ENCODE measurements at places on chromosomes 5 and 9. TPM values are rescaled to one million over a fixed set of nuclear protein-coding genes. Genes with fewer than 3 reads are reported as not detected.

- DNase-seq = no peak
These were observed 4.7 kb upstream of the FOXB2 start for GRCh38 chr9:77014597-77015263.

The NTMT1 gene
- 31.2 TPM for total RNA-seq

The ACTL7A gene
- not detected for total RNA-seq

- no peak for DNase-seq
These were observed 316.7 kb upstream of the TLE4 start for GRCh38 chr9:79254900-79255650.

The ARID3C gene
- not detected for total RNA-seq

The ZNG1A gene
- total RNA-seq = 25.4 TPM

The PCDHGB4 gene
- total RNA-seq = 19.5 TPM

The SH3TC2 gene
- total RNA-seq = 2.5 TPM

The MLANA gene
- total RNA-seq = not detected

GRCh38 chr9:120065151-120065550, 514.8 kb downstream of the CDK5RAP2 start:
- no peak for DNase-seq

DNA sequence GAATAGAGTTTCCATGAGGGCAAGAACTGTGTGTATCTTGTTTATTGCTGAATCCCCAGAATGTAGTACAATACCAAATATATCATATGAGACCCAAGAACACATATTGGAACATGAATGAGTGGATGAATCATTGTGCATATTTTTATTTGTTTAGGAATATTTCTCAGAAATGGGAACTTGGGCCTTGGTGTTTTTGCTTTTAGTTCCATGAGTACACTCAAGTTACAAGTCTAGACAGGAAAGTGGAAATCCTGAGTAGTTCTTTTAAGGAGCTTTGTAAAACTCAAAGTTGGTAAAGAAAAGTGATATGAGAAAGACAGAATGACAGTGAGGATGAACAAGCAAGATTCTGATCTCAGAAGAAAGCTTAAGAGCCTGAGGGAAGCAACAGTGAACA, 647.0 kb downstream of the EFNA5 start:
- DNase-seq = no peak

DNA sequence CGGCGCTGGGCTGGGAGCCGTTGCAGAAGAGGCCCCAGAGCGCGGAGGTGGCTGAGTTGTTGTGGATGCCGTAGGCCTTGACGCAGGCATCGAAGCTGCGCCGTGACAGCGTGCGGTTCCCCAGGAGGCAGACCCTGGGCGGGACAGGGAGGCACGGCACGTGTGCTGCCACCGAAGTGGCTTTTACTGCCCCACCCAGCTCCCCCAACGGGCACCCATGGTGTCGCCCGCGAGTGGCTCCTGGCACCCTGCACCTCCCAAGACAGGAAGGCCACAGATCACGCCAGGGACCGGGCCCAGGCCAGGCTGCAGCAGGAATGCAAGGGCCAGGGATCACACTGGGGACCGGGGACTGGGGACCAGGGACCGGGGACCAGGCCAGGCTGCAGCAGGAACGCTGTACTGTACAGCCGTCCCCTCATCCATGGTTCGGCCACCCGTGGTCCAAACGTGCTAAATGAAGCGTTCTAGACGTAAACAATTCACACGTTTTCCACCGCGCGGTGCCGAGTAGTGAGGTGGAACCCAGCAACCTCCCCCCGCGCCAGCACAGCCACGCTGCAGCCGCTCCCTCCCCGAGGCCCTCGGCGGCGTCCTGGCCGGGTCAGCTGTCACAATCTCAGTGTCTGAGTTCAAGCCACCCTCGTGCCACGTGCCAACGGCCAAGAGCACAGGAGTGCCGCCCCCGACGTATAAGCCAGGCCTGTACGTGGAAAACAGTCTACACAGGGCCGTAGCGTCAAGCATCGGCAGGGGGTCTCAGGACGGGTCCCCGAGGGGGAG, 27.8 kb downstream of the SLC12A7 start:
- DNase-seq = no peak

DNA sequence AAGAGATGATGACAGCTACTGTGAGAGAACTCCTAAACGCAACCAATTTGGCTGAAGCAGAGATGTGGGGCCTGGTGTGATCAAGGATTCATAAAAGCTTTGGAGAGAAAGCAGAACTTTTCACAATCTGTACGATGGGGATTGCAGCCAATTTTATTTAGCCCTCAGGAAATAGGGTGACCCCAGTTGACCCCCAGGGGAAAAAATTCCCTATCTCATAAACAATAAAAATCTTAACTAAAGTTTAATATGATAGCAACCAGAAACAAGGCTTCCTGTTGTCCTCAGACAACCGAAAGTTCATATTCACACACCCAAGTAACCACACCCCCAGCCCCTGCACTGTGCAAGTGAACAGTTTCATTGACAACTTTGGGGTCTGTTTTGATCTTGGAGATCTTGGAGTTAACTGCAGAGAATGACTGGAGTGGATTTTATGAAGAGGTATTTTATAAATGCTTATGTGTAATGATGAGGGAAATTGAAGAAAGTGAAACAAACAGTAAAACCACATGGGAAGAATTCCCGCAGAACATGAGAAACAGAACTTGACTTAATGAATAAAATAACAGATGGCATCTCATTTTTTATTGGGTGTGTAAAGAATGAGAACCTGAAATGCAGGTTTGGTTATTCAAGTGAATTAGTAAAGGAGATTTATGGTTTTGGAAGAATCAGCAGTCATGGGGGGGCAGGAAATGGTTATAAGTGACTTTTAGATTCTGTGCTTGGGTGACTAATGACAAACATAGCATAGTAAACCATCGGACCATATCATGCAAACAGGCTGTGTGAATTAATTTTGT, 94.5 kb downstream of the PDE4D start:
- DNase-seq = no peak

The SPINK4 gene
- total RNA-seq = not detected

DNA sequence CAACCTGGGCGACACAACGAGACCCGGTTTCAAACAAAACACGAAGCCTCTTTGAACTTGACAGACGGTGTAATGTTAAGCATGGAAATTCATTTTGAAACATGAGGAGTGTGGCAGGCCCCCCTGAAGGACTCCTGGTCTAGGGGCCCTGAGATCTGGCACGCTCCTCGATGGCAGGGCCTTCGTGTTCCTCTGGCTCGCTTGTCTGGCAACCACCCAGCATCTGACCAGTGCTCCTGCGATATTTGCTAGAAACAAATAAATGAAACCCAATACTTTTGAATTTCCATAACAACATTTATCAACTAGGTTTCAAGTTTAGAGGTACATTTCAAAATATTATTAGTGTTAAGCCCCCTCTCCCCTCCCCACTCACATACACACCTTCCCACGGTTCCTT, 193.0 kb downstream of the ERCC6L2 start:
- no peak for DNase-seq

- DNase-seq = no peak
These were observed 1.8 kb upstream of the ACTL7B start for GRCh38 chr9:108857572-108857971.

The SHOC1 gene
- total RNA-seq = not detected

- DNase-seq = no peak
These were observed 103.6 kb downstream of the HSPA4 start for GRCh38 chr5:133155326-133155969.

DNA sequence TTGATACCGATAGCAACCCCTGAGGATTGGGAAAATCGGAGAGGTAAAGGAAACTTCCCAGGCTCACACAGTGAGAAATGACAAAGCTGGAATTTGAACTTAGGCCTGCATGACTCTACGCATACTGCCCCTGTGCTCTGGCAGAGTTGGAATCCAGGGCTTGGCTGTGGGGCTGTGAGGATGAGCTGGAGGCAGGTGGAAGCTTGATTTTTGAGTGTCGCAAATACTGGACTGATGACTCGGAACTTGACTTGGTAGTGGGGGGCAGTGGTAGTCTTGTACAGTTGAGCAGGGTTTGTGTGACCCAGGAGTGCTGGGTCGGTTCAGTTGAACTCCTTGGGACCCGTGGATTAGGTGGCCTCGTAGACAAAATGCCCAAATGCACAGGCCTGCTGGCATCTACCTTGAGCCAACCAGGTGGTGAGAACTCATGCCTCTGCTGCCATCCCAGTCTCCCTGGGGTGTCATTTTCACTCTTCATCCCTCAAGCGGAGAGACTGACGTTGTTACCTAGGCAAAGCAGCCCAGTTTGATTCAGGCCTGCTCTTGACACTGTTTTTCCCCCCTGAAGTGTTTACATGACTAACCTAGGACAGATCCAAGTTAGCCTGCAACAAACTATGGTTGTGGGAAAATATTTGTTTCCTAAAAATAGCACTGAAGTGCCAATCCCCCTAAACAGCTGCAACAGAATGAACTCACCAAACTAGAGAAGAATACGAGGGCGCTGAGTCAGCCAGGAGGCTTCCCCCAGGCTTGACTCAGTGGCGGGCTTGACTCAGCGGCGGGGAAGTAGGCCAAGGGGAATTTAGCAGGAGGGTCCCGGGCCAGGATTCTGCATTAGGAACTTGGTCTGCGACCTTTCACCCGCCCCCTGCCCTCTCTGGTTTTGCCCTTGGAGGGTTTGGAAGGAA, 45.7 kb upstream of the ORM1 start:
- no peak for DNase-seq

DNA sequence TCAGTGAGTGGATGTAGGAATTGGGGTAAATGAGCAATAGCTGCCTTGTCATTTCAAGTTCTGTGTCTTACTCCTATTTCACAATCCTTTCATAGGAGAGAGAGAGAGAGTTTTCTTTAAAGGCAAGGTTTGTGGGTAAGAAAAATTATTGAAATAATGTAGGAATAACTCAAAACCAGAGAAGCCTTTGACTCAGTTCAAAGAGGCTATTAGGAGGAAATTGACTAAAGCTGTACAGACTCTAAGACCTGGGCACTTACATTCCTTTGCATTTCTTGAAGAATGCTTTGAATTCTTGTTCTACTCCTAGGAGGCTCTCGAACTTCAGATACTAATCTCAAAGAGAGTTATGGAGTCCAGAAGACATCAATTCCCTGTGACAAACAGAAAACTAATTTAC, 257.1 kb downstream of the FBXL7 start:
- no peak for DNase-seq

The STK32A gene
- total RNA-seq = not detected

- no peak for DNase-seq
These were observed 194.9 kb upstream of the ZNF608 start for GRCh38 chr5:124941051-124942049.

DNA sequence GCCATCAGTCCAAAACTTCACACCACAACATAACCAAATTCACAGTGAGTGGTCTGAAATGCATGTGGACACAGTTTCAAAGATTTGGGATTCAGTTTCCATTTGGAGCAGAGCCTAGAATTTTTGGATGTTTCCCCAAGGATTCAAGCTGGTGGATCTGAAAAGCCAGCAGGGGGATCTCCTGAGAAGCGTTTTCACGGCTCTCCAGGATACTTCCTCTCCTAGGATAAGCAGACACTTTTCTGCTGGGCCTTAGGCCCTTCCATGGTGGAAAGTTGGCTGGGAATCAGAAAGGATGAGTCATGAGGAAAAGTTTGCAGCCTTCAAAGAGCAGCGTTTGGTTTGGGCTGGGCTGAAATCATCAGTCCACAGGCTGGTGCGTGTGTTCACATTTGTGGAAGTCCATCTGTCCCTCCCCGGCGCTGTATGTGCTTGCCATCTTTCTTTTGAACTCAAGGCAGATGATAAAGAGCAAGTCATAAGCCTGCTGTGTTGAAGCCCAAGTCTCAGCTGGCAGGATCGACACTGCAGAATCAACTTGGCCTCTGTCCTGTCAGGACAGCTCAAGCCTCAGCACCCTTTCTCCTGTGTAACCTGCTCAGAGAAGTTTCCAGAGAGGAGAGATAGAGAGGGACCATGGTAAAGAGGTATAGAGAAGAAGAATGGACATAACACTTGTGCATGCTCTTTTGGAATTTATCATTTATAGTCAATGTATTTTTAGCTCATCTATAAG, 152.6 kb upstream of the MSX2 start:
- no peak for DNase-seq

DNA sequence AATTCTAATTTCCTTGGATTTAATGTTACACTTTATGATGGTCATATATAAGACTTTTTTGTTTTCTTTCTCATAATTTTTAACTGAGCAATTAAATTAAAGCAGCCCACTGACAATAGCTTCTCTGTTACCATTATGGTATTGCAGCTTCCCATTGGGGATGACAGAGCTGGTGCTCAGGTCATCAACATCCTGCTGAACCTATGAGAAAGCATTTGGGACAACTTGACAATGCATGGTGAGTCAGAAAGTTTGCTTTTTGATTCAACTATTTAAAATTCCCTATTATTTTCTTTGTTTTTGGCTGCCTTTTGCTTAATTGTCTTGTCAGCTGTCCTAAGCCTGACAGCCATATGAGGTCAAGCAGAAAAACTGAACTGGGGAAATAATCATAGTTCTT, 487.4 kb upstream of the RIOK2 start:
- DNase-seq = no peak
